ENCODE measurements at places on chromosomes 16 and 17.

- DNase-seq = no peak
Observed at GRCh38 chr17:40448639-40449261, 5.5 kb downstream of the IGFBP4 start.

GRCh38 chr17:56545106-56545505 is 48.4 kb upstream of the NOG start:
- DNase-seq = no peak

DNA sequence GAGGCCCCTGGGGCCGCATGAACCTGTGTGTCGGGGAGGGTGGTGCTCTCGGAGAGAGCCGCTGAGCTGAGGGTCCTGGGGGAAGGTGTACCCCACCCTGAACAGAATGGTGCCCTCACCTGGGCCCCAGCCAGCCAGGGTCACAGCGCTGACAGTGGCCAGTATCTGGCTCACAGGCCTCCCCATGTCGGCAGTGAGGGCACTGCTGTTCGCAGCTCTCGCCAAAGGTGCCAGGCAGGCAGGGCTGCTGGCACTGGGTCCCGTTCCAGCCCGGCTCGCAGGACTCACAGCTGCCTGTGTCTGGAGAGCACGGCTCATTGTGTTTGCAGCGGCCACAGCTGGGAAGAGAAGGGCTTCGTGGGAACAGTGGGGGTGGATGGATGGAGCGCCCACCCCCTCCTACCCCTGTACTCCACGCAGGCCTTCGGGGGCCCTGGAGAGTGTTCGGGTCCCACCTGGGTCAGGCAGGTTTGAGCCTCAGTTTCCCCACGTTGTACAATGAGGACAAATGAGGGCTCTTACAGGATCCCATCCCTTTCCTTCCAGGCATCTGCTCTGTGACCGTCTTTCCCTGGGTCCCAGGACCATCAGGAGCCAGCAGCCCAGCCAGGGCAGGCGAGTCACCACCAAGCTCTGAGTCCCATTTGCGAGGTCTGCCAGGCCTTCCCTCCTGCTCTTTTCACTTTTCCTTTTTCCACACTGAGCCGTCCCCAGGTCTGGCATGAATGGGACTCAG is 5.0 kb downstream of the SCARF1 start:
- DNase-seq = no peak

GRCh38 chr17:213286-214105 is 32.0 kb upstream of the DOC2B start:
- no peak for DNase-seq

DNA sequence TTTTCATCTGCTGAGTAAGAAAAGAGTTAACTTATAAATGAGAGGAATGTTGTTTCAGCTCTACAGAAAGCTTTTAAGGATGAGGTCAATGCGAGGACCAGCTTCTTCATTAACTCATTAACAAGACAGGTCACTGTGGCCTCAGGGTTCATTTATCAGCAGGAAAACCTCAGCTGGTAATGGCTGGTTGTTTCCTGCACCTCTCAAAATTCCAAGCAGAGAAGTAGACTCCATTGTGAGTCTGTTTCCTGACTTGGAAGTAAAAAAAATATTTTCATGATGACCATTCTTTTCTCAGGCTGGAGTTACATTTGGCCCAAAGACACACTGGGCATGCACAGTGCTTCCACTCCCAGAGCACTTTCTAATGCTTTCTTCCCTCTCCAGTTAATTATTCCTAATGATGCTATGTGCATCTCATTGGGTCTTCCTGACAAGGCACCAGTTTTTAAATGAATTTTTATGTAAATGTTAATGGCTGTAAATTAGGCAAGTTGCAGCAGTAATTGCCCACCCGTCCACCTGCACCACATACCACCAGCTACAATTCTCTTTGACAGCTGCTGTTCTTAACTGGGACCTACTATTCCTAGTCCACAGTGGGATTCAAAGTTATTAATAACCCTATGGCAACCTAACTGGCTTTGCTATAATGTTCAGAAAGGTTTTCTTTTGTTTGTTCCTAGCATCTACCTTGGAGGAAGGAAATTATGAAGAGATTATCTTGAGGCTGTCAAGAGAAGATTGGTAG is 89.5 kb upstream of the BCAR1 start:
- DNase-seq = no peak

DNA sequence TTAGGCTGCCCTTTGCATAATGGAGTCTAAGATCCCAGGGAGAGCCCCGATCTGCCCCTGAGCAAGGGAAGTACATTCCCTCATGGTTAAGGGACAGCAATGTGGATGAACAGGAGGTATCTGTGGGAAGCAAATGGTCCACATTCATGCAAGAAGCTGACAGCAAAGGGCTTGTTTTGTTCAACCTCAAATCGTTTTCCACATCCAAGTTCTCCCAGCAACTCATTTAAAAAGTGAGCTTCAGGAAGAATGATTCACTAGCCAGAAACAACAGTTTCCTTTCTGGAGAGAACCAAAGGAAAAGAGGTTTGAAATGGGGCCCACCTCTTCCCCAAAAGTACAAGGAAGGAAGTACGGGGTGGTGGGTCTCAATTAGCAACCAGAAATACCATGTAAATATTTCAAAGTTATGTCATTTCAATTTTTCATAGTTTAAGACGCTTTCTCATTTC is 9.4 kb downstream of the HSPB9 start:
- no peak for DNase-seq

DNA sequence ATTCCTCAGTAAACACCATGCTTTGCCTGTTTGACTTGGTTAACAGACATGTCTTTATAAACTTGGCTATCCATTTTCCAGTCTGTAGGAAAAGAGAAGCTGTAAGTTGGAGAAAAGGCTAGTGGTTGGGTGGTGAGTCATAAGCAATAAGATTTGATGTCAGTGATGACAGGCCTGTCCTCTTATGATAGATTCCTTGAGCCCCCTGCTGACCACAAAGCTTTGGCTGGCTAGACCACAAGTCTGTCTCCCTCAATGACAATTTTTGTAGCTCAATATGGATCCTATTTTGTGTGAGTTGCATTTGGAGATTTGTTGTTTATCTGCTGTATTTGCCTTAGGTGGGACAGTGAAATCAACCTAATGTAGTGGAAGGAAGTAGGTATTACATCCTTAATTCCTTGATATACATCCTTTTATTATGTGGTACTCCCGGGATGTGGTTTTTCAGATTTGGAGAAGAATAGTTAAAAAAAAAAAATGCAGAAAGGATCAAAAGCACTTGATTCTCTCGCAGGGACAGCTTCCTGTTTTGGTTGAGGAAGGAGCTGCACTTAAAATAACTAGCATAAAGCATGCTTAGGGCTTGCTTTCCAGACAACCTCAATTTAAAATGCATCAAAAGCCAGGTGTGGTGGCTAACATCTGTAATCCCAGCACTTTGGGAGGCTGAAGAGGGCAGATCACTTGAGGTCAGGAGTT is 67.4 kb downstream of the SIAH1 start:
- peak; percentile 27 for DNase-seq

DNA sequence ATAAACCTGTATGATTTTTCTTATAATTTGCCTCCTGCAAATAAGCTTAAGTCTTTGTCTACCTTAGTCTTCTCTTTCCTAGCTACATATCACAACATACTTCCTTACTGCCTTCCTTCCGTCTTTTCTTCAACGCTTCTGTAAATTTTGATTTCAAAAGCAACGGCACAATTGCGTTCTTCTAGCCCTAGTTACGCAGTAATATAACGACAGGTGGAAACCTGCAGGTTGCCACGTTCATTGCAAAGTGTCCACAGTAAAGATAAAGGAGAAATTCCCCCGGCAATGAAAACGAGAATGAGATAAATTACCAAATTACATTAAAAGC is 546 bp upstream of the PSMD7 start:
- no peak for DNase-seq

GRCh38 chr16:4200000-4200780 is 41.7 kb downstream of the SRL start:
- DNase-seq = no peak

DNA sequence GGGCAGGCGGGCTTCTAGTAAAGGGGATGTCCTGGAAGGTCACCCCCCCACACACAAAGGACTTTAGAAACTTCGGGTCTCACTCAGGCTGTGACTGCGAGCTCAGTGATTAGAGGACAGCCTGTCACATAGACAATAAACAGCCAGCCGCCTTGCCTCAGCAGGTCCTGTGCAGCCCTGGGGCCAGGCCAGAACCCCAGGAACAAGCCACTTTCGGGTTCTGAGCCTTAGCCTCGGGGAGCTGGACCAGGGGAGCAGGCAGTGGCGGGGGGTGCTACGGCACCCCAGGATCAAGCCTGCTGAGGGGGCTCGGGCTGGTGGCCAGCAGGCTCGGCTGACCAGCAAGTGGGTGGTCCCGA is 1.1 kb downstream of the GAS7 start:
- no peak for DNase-seq

GRCh38 chr16:2163211-2163881 is 7.8 kb downstream of the TRAF7 start:
- DNase-seq = no peak

GRCh38 chr17:1485423-1486376 is 6.8 kb downstream of the MYO1C start:
- DNase-seq = no peak

DNA sequence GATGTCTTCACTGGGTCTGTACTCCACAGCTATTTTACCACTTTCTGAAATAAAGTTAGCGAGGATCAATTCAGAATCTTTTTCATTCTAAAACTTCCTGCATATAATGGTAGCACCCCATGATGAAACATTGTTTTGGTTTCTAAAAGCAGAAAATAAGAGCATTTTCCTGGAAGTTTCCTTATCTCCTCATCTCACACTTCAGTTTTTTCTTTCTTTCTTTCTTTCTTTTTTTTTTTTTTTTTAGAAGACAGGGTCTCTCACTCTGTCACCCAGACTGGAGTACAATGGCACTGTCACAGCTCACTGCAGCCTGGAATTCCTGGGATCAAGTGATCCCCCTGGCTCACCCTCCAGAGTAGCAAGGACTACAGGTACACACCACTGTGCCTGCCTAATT is 10.3 kb downstream of the RDM1 start:
- DNase-seq = no peak

- DNase-seq = no peak
Observed at GRCh38 chr16:89801800-89802199, 14.6 kb downstream of the FANCA start.

DNA sequence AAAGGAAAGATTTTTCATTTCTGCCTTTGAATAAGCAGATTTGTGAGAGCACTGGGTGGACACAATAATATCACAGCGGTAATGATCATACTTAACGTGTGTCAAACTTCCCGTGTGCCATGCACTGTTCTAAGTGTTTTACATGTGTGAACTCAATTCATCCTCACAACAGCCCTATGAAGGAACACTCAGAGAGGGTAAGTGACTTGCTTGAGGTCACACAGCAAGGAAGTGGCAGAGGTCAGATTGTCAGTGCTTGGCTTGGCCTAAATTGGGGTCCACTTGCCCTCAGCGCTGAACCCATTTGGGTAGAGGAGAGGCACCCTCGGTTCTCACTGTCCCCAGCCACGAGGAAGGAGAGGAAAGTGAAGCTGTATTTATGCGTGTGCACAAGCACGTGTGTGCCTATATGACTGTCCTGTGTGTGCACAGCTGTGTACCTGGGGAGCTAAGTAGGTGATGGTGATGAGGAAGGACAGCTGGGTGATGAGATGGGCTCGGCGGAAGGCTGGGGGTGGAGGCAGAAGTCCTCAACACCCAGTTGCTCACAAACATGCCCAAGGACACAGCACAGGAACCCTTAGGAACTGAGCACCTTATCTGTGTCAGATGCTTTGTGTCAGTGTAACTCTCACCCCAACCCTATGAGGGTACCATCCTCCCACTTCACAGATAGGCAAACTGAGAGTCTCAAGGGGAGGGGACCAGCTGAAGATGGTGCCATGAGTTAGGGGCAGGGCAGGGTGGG is 9.8 kb upstream of the ADGRG3 start:
- no peak for DNase-seq

GRCh38 chr17:1082579-1082978 is 85.7 kb downstream of the TIMM22 start:
- DNase-seq = peak; percentile 14

GRCh38 chr16:89315791-89316581 is 98.5 kb downstream of the ZNF778 start:
- DNase-seq = no peak

- no peak for DNase-seq
Observed at GRCh38 chr17:7577327-7578199, 1.9 kb upstream of the CD68 start.

- DNase-seq = no peak
Observed at GRCh38 chr16:53281280-53281679, 153.0 kb upstream of the RBL2 start.

DNA sequence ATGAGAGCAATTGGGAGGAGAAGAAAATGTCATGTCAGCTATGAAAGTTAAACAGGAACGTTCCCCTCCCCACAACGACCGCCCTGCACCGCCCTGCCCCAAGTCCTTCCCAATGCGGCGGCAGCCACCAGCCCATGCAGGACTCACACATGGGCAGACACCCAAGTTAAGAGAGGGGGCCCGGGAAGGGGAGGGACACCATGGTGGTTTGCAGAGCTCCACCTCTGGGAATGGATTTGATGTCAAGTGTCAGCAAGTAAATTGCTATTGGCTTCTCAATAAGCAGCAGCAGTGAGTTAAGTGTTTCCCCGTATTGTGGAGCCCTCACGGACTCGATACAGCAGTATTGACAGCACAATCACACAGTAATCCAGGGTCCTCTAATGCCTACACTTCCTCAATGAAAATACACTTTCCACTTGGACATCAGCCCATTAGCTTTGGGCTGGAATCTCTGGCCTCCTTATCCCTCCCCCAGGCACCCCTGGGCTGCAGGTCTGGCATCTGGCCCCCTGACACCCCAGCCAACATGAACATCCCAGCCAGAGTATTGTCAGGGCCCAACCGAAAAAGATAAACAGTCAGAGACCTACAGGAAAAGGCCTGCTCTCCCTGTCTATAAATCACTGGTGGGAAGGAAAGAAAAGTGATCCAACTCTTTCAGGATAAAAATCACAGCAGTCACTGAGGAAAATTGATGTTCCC is 22.6 kb downstream of the ZFHX3 start:
- DNase-seq = no peak

DNA sequence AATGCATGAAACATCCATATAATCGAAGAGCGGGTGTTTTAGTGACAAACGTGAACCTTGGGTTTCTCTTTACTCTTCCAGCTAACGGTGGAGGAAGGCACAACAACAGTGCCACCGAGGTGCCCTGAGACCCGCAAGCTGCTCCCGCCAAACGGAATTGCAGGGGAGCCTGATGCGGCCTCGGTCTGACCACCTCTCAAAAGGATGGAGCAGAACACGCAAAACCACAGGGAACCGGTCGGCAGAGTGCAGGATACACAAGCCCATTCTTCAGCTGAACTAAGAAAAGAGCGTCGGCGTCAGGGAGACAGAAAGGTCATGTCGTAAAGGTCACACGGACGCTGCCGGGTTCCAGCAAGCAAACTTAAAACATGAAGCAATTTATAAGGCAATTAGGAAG is 109.5 kb upstream of the ZNF750 start:
- DNase-seq = no peak

- DNase-seq = no peak
Observed at GRCh38 chr17:9218064-9218635, 196.8 kb downstream of the NTN1 start.

GRCh38 chr16:52568495-52568894 is 21.6 kb upstream of the TOX3 start:
- no peak for DNase-seq

DNA sequence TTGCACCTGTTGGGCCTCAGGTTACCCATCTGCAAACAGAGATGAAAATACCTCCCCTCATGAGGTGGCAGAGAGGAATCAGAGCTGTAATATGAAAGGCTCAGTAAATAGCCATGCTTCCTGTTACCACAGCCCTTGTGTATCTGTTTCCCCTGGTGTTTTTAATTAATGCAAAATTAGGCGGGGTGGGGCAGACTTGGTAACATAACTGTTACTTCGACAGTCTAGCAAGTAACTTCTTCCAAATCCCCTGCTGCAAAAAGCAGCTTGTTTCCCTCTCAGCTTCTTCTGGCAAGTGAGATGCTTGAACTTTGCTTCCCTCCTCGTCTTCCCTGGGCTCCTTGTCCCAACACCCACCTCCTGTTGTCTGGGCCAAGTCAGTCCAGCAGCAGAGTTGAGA is 381.5 kb downstream of the CPPED1 start:
- no peak for DNase-seq
